M059J (cell line): ENCODE measurements at places on chromosomes 5 and 9. TPM values are rescaled to one million over a fixed set of nuclear protein-coding genes. Genes with fewer than 3 reads are reported as not detected.

The FOXD4L4 gene
- 0.07 TPM in 1 of 2 replicates, not detected in the other for total RNA-seq

The ARHGEF37 gene
- total RNA-seq, result 0.15 and 0.20 TPM in 2 replicates

The ANKRD31 gene
- total RNA-seq, result 0.02 TPM in 1 of 2 replicates, not detected in the other

DNA sequence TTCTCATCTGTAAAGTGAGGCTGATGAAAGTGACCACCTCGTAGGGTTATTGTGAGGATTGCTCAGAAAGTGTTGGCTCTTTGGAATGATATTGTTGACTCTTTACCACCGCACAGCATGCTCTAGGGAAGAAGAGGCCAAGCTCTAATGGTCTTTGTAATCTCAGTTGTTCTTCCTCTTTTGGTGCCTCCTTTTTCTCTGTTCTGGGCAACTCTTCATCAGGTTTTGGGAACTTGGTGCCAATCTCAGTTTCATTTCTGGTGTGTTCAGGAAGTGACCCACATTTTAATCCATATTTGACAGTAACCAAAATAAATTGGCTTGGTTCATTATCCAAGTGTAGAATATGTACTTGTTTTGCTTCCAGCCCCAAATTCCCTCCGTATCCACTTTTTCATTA is 25.1 kb downstream of the ARHGAP26 start:
- DNase-seq, result no peak

- DNase-seq, result no peak
These were observed 236.5 kb downstream of the FBXL17 start for GRCh38 chr5:108145351-108145750.

- peak; percentile 19 for DNase-seq
These were observed 328.6 kb upstream of the NUDT12 start for GRCh38 chr5:103891151-103891550.

DNA sequence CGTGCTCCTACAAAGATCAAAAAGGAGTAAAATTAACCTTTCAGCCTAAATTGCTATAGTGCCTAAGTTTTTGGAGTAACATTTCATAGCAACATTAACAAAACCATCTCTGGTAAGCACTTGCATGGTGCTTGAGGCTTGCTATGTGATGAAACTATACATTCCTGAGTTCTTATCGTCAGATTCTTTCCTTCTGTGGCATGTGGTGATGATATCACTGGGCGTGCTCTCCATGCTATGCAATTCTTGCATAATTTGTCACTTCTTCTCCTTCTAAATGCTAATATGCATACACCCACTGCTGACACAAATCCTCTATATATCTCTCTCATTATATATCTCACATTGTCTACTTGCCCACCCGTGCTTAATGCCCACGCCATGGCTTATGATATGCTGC is 2019.9 kb downstream of the MAT2B start:
- DNase-seq, result no peak

- peak; percentile 95 for DNase-seq
These were observed 13.0 kb downstream of the CXXC5 start for GRCh38 chr5:139660923-139661814.

DNA sequence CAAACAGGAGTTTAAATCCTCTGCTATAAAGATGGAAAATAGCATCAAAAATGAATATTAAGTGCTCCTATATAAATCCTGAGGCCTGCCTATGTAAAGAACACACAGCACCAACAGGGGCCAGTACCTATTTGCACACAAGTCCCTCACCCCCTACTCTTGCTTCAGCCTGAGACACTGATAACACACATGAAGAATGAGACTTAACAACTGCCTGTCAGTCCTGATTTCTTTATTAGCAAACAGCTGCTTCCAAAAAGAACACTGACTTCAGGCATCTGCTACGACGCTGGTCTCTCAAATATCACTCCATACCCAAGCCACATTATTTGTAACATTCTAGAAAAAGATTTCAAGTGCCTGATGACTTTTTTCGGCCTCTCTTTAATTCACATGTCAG is 55.5 kb downstream of the MYO10 start:
- DNase-seq, result no peak

GRCh38 chr5:181044093-181044599 is 4.1 kb downstream of the BTNL9 start:
- no peak for DNase-seq

GRCh38 chr5:68331192-68332079 is 115.9 kb downstream of the PIK3R1 start:
- DNase-seq, result peak; percentile 78
